ENCODE measurements at places on chromosomes 1 and 21.

GRCh38 chr1:218250492-218250891 is 34.6 kb upstream of the RRP15 start:
- DNase-seq = no peak

GRCh38 chr21:38227401-38227800 is 29.4 kb upstream of the KCNJ15 start:
- no peak for DNase-seq

- peak; percentile 43 for DNase-seq
These were observed 16.1 kb upstream of the STMN1 start for GRCh38 chr1:25922056-25922970.

GRCh38 chr1:98677288-98677687 is 15.8 kb downstream of the SNX7 start:
- no peak for DNase-seq

DNA sequence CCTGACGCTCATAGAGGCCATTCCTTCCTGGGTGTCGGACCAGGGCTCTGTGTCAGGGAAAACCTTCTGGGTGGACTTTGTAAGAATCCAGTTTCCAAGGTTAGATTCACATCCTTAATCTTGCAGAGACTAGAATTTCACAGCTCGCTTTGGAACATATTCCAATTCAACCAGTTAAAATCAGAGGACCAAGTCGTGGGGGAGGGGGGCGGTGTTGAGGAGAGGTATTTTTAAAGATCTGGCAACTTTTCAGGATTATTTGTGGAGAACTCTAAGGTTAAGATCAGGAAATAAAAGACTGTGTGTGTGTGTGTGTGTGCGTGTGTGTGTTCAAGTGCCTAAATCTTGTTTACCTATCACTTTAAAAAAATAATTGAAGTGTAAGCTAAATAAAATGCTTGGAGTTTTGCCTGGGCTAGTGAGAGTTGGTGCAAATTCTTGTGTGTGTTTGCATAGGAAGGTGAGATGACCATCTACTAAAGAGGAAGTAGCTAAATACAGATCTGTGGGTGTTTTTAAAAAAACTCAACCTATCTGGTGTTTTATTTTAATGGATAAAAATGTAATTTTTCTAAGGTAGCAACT is 21.8 kb downstream of the TENT5C start:
- DNase-seq = no peak

DNA sequence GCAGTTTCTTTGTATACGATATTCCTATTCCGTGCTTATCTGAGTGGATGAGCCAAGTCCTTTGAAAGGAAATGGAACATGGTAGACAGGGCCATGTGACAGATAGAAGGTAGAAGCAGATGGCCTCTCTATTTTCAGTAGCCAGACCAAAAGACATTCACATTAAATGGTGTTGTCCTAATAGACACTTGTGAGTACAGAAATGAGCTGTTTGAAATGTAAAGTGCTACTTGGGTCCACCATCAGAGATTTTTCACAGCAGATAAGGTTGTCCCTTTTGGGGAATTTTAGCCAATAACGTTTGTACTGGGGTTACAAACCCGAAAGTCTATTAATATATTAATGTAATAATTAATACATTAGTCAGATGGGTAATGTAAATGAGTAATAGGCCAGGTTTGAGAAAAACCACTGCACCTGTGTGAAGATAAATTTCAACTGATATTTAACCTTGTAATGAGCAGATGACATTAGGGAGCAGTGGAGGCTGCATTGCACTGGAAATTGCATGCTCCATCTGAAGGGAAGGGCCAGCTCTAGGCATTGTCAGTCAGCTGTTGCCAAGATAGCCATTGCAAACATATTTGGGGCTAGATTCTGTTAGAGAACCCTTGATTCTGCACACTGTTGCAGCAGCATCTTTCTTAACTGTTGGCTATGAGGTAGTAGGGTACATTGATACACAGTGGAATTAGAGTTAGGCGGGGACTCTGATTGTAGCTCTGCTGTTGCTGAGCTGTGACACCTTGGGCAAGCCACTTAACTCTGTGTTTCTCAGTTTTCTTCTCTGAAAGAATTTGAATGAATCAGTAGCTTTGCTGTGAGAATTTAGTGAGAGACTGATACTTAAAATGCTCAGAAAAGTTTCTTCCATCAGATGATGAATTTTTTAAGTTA is 43.8 kb downstream of the FGGY start:
- DNase-seq = no peak

GRCh38 chr1:39115271-39116110 is 89.0 kb upstream of the MACF1 start:
- no peak for DNase-seq

DNA sequence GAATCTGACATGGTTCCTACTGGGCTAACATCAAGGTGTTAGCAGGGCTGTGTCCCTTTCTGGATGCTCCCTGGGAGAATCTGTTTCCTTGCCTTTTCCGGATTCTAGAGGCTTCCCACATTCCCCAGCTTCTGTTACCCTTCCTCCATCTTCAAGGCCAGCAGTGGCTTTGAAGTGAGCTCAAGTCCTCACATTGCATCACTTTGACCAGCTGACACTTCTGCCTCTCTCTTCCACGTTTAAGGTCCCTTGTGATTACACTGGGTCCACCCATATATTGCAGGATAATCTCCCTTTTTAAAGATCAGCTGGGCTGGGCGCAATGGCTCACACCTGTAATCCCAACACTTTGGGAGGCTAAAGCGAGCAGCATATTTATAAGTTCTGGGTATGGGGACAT is 33.1 kb downstream of the CNST start:
- no peak for DNase-seq

GRCh38 chr1:170296642-170297041 is 150.9 kb downstream of the NTMT2 start:
- DNase-seq = no peak

GRCh38 chr1:1817221-1817620 is 39.0 kb upstream of the NADK start:
- DNase-seq = no peak

GRCh38 chr1:50103615-50104081 is 5.1 kb upstream of the ELAVL4 start:
- DNase-seq = no peak

GRCh38 chr1:164855716-164856329 is 296.8 kb downstream of the PBX1 start:
- DNase-seq = no peak

- no peak for DNase-seq
These were observed 18.5 kb upstream of the EPS15 start for GRCh38 chr1:51537568-51537967.

- no peak for DNase-seq
These were observed 32.3 kb downstream of the CCN1 start for GRCh38 chr1:85612704-85613361.

- DNase-seq = peak; percentile 45
These were observed 16.2 kb upstream of the ERICH3 start for GRCh38 chr1:74689621-74690363.

DNA sequence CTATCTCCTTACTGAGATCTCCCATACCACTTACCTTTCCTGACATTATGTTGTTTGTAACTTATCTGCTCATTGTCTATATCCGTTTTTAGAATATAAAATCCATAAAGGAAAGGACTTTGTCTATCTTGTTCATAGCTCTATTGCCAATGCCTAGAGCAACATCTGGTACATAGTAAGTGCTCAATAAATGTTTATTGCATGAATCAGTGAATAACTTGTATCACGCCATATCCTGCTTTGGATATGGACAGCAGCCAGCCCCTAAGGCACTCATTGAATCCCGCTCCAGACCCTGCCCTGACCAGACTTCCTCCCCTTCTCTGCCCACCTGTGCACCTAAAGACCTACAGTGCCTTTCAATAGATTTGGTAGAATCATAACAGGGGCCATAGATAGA is 298.1 kb upstream of the PLXNA2 start:
- DNase-seq = no peak

DNA sequence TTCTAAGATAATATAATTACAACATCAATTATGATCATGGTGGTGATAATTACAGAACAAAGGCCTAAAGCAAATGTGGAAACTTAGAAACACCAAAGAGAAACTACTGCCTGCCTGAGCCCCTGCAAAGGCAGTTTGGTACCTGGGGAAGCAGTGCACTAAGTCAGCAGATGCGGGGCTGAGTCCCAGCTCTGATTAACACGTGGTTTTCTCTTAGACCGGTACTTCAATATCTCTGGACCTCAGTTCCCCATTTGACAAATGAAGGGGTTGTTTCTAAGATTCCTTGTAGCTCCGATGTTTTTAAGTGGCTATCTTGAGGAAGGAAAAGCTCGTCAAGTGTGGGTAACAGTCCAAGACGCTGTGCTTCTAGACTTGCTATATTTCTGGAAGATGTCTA is 16.7 kb upstream of the PLEKHA6 start:
- DNase-seq = no peak

- no peak for DNase-seq
These were observed 34.8 kb downstream of the RPAP2 start for GRCh38 chr1:92333668-92334067.

Measured in uterus (tissue), 4 donors.